ENCODE measurements at places on chromosomes 4 and X.

- no peak for DNase-seq
These were observed 573.6 kb downstream of the ADGRL3 start for GRCh38 chr4:61773655-61774245.

- DNase-seq, result no peak
These were observed 142.9 kb upstream of the SLC4A4 start for GRCh38 chr4:71195924-71196323.

DNA sequence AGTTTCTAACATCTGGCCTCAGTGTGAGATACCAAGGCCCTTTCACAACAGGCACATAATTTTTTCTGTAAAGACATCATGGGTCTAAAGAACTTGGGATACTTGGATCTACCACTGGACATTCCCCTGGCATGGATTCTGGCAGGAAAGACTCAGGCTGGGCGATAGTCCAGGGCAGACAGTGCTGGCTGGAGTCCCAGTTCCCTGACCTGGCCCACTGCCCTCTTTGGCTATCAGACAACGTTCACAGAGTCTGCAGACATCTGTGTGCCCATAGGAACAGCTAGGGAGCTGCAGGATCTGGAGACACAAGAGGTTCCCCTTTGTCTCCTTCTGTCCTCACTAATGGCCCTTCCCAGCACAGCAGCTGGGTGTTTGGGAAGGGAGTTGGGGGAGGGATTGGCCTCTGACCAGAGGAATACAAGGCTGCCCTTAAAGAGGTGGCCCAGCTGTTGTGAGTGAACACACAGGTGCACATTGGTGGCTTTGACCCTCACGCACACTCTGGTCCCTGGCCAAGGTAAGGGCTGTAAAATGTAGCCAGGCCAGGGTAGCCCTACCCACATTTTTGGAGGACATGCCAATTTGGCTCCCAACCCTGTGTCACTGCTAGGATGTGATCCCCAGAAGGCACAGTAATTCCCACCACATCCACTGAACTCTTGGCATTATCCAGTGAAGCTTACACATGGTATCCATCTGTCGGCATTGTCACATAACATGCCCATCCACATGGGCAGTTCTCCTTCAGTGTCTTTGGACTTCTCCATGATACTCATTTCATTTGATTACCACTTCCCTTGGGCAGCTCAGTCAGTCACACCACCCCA is 72.3 kb downstream of the SOX3 start:
- no peak for DNase-seq

DNA sequence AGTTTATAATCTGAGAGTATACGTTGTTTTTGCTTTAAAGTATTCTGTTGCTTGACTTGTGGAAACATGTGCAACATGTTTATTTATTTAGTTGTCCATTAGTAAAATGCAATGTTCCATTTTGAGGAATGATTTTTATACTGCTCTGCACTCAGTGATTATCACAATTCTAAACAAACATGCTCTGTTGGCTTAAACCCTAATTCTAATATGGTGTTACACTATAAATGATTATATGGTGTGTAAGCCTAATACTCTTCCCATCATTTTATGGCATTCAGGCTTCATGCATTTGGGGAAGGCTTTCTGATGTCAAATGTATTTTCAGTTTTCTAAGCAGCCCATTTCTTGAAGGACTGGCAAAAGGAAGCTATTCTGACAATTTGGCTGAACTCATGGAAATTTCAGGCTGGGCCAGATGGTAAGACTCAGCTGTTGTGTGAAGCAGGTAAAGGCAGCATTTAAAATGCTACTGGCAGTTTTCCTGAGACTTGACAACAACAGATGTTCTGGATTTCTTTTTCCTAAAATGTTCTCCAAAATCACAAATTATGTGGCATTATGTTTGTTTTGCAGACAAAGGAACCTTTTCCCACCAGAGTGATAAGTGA is 336.7 kb upstream of the GNPDA2 start:
- no peak for DNase-seq

GRCh38 chr4:108359986-108360681 is 191.4 kb upstream of the LEF1 start:
- DNase-seq, result no peak

GRCh38 chr4:158670975-158671664 is 567 bp downstream of the C4orf46 start:
- peak; percentile 47 for DNase-seq

- no peak for DNase-seq
These were observed 6.6 kb downstream of the CLNK start for GRCh38 chr4:10677796-10678497.

GRCh38 chrX:133042260-133042659 is 54.6 kb downstream of the USP26 start:
- DNase-seq, result no peak

- no peak for DNase-seq
These were observed 117.9 kb upstream of the TRAM1L1 start for GRCh38 chr4:117203231-117203630.

DNA sequence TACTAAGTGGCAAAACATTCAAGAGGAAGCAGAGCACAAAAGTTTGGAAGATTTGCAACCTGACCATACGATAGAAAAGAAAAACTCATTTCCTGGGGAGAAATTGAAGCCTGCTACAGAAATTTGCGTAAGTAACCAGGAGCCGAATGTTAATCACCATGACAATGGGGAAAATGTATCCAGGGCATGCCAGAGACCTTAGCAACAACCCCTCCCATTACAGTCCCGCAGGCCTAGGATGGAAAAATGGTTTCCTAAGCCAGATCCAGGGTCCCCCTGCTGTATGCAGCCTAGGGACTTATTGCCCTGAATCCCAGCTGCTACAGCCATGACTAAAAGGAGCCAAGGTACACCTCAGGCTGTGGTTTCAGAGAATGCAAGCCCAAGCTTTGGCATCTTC is 472.2 kb upstream of the KLHL4 start:
- no peak for DNase-seq

Measured in brain pericyte (primary cell).